ENCODE measurements at places on chromosomes 6 and 20.

GRCh38 chr20:60123096-60123495 is 164.9 kb downstream of the CDH26 start:
- no peak for DNase-seq

GRCh38 chr20:50333812-50334211 is 143.2 kb downstream of the CEBPB start:
- peak; percentile 91 for DNase-seq

- DNase-seq = no peak
Observed at GRCh38 chr6:55388211-55388610, 60.9 kb downstream of the GFRAL start.

DNA sequence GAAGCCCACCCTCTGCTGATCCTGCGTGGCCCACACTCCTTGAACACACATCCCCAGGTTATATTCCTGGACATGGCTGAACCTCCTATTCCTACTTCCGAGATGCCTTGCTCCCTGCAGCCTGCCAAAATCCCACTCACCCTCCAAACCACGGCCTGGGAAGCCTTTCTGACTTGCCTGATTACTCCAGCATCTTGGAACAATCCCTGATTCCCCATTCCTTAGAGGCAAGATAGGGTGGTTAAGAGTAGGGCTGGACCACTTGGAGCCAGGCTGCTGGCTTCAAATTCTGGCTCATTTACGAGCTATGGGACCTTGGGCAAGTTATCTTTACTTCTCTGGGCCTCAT is 45.9 kb upstream of the CDH22 start:
- no peak for DNase-seq

- DNase-seq = no peak
Observed at GRCh38 chr6:43286980-43287716, 10.9 kb upstream of the SLC22A7 start.

DNA sequence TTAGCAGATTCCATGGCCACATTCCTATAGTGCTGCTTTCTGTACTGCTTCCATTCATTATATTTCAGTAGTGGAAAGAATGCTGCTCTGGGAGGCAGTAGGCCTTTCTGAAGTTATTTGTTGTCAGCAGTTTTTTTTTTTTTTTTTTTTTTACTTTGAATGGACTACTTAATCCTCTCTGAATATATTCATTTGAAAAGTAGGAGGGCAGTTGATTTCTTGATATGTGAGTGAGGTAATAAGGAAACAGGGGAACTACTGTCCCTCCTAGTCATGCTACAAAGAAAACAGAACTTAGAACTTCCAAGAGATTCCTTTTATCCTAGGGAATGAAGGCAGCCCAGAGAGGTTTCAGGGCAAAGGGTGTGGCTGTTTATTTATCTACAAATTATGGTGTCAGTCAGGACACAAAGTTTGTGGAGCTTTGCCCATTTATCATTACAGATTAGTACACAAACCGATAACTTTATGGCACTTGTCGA is 155.9 kb downstream of the JARID2 start:
- DNase-seq = no peak

- DNase-seq = peak; percentile 67
Observed at GRCh38 chr20:31815408-31816188, 3.6 kb upstream of the MYLK2 start.

- peak; percentile 86 for DNase-seq
Observed at GRCh38 chr6:75934643-75935472, 137.6 kb downstream of the IMPG1 start.

GRCh38 chr20:53599910-53600632 is 6.4 kb upstream of the ZNF217 start:
- no peak for DNase-seq

DNA sequence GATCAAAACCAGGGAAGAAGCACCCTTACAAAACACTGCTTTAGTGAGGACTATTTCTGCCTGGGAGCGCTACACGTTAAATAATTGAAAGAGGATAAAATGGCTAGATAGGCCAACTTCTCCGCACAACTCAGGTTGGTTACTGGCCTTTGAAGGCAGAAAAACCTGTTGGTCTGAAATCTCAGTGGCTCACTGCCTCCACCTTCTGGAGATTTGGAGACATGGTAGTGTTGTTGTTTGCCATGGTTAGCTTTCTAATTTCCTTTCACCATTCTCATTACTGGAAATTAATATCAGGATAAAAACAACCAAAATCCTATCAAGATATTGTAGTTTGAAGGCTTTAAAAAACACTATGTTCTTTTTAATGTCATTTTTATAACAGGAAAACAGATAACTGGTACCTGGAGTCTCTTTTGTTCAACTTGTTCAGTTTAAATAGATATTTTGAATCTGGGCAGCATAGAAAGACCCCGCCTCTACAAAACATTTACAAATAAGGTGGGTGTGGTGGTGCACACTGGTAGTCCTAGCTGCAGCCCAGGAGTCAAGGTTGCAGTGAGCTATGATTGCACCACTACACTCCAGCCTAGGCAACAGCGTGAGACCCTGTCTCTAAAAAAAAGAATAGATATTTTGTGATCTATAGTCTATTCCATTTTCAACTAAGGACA is 27.5 kb upstream of the BCLAF1 start:
- peak; percentile 72 for DNase-seq

GRCh38 chr6:93318121-93318520 is 101.2 kb downstream of the EPHA7 start:
- DNase-seq = no peak

- DNase-seq = no peak
Observed at GRCh38 chr20:958936-959815, 42.9 kb downstream of the RSPO4 start.

DNA sequence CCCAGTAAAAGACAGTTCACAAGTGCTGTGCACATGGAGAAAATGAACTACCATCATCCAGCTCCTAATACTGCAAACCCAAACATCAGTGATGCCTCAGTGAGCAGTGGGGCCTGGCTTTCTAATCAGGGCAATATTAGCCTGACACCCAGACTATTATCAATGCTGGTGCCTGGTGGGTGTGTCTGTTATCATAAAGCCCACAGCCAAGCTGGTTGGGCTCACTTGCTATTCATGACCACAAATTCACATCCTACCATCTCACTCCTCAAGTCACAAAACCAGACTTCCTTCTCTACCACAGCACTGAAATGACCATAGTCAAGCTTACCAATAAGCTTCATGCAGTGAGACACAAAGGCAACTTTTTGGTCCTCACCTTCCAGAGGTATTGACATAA is 180.8 kb upstream of the PLN start:
- DNase-seq = no peak

- peak; percentile 75 for DNase-seq
Observed at GRCh38 chr6:3419624-3420272, 37.1 kb downstream of the SLC22A23 start.

DNA sequence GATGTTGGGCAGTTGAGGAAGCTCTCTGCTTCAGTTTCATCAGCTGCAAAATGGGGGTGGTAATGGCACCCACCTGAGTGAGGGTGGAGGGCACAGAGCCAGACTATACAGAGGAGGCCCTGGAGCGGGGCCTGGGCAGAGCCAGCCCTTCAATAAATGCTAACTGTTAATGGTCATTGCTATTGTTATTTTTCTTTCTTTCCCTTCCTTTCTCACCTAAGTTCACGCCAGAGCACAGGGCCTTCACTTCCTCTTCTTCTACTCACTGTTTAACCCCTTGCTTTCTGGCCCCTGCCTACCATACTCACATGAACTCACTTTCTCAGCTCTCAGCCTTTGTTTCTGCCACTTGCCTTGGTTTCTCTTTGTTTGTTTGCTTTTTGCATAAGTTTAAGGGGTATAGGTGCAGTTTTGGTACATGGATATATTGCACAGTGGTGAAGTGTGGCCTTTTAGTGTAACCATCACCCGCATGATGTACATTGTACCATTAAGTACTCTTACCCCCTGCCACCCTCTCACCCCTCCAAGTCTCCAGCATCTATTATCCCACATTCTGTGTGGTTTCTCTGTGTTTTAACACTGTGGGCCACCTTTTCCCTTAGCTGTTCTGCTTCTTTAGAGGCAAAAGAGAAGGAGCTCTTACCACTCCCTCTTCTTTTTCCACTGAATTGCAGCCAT is 7.5 kb upstream of the RREB1 start:
- DNase-seq = no peak

DNA sequence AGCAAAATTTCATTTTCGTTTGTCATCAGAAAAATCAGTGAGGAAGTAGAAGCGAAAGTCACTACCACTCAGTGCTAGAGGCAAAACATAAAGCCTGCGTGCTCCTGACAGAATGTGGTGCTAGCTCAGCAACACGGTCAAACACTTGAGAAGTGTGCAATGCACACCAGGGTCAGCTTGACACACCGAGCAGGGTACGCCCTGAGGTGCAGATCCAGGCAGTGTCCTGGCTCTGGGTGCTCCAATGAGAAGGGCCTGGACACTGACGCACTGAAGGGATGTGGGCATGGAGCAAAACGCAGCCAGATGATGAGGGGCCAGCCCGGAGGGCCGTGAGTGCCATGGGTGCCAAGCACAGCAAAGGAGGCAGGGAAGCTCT is 5.9 kb downstream of the RNASET2 start:
- no peak for DNase-seq
